ENCODE measurements at places on chromosomes 3 and 15.

DNA sequence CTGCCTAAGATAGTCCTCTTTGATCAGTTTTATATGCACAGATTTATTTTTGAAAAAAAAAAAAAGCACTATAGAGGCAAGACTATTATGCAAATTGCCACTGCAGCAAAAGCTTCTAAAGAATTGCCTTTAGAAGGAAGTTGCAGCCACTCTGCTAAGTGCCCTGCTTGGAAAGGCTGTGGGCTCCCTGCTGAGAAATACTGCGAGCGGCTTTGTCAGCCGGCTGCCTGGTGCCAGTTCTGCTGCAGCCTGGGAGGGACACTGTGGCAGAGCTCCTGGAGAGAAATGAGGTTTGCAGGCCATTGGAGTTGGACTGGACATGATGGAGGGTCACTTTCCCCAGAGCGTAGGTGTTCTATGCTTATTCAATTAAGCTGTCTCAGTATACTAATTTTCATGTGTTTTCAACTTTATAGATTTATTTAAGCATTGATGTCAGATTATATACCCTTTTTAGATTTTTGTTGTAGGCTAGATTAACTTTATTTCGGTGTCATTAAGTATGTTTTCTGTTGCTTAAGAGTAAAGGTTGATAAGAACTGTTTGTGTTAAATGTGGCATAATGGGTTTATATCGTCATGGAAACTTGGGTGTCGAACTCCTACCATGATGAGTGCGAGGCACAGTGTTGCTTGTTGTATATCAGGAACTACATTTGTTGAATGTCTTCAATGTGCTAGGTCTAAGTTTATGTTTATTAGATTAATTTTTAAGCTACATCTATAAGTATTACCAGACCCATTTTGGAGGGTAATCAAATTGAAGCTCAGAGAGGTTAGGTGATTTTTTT lies 6.6 kb downstream of the MAP2K5 start:
- DNase-seq = peak; percentile 78

DNA sequence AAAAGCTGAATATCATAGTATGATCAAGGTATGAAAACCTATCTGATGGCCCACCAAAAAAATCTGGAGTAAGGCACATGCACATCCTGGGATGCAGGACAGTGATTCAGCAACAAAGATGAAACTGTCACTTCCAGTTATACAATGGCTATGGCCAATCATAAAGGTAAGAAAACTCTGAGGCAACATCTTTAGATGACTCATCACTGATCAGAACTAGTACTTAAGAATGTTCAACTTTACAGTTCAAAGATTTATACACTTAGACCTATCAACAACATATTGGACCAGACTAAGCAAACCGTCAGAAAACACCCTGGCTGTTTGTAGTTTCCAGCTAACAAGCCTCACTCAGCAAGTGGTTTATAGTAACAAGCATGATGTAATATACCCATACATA lies 21.3 kb upstream of the PLCH1 start:
- DNase-seq = peak; percentile 23

GRCh38 chr15:91465696-91466095 lies 365.6 kb downstream of the SV2B start:
- DNase-seq = no peak

DNA sequence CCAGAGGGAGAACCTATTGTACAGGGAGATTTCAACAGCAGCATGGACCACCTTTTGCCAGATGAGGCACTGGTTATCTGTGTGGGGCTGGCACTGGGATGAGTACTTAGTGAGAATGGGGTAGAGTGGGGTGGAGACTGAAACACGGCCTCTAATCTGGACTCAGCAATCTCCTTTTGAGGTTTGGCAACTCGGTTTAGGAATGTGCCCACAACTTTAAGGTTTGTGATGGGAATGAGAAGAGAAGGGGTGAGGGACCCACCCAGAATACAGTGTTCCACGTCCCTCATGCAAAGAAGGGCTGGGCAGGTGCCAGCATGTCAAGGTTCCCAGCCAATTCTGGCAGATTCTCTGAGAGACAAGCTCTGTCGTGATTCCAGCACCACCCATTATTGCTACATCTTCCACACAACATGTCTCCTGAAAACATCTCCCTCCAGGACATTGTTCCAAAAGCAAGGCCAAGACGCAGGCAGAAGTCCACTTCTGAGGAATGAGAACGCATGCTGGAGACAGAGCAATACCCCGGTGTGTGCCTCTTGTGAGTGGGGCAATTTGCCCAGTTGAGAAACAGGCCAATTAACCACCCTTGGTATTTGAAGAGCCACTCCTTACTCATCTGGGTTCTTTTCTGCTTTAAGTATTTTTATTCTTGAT lies 37.5 kb upstream of the CCR4 start:
- no peak for DNase-seq

DNA sequence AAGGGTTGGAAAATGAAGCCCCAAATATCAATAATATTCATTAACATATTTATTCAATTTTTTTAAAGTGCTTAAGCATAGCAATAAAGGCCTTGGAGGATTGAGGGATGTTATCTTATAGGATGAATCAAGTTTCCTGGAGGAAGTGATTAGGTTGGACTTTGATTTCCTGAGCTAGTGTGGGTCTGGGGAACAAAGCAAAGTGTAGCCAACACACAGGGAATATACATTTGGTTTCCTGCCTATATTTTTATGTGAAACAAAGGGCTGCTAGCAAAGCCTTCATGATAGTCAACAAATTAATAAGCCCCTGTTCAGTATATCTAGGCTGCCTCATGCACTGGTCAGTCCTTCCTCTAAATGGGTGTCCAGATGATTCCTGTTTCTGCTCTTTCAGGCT lies 261.1 kb upstream of the IL12A start:
- DNase-seq = no peak

DNA sequence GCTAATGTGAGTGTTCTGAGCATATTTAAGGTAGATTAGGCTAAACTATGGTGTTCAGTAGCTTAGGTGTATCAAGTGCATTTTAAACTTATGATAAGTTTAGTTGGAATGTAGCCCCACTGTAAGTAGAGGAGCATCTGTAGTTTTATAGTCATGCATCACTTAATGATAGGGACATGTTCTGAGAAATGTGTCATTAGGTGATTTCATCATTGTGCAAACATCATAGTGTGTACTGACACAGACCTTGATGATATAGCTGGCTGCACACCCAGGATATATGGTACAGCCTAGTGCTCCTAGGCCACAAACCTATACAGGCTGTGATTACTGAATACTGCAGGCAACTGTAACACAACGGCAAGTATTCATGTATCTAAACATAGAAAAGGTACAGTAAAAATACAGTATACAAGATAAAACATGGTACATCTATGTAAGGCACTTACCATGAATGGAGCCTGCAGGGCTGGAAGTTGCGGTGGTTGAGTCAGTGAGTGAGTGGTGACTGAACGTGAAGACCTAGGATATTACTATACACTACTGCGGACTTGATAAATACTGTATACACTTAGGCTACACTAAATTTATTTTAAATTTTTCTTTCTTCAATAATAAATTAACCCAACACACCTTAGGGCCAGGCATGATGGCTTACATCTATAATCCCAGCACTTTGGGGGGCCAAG lies 17.9 kb downstream of the DNAH1 start:
- no peak for DNase-seq

DNA sequence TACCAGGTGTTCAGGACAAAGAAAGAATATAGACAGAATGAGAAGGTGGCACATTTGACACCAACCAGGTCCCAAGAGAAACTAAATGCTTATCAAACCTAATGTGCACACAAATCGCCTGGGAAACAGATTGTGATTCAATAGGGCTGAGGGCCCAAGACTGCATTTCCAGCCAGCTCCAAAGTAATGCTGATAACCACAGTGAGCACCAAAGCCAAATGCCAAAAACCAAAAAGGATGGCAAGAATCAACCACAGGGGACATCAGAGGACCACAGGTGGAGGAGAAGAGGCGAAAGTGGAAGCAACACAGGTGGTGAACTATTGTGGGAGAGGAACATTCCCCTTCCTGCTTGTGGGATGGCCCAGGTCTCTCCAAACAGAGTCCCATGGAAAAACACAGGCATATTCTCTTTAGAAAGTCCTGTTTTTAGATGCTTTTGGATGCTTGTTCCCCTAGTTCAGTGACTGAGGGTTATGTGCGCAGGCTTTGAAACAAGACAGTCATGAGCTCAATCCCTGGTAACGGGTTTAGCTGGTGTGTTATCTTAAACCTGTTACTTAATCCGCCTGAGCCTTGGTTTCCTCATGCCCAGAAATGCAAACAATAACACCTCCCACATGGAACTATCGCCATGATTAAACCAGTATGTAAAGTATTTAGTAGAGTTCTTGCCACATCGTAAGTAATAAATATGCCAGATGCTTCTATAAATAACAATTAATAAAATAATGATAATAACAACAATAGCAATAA lies 241.7 kb downstream of the ATP8B4 start:
- DNase-seq = no peak

DNA sequence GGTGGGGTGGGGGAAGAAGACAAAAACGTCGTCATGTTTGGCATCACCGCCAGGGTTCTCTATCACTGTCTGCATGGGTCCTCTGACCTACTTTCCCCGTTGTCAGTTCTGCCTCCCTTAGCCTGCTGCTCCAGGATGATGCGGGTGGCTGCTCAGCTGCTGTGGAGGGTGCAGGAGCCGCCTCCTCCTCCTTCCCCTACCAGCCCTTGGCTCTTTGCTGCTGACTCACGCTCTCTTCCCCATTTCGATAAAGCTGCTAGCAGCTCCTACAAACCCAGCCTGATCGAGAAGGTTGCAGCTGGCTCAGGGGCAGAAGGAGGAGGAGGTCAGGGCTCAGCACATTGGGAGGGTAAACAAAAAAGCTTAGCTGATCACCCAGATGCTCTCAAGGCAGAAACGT lies 49.5 kb upstream of the SEC13 start:
- DNase-seq = peak; percentile 93

GRCh38 chr3:142963234-142963515 lies 299 bp downstream of the PAQR9 start:
- no peak for DNase-seq

DNA sequence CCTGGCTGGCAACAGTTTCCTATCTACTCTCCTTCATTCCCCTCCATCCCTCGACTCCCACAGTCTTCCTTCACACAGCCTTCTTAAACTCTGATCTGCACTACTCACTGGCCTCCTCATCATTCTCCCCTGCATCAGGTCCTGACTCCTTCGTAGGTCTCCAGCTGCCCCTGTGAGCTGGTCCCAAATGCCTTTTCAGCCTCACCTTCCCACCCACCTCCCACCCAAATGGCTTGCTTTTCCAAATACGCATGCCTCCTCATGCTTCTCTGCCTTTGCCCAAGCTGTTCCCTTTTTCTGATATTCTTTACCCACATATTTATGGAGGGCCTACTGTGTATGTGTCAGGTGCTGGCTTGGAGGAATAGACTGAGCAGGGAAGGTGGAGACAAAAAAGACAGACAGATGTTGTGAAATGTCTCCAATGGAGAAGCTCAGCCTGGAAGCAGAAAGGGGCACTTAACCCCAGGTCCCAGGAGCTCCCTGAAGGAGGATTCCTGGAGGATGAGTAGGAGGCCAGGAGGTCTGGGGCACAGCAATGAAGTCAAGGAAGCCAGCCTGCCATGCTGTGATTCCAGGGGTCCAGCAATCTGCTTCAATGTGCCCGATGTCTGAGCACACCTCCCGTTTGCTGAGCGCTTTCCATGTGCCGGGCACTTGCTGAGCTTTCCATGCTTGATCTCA lies 252.2 kb downstream of the SHQ1 start:
- DNase-seq = no peak

DNA sequence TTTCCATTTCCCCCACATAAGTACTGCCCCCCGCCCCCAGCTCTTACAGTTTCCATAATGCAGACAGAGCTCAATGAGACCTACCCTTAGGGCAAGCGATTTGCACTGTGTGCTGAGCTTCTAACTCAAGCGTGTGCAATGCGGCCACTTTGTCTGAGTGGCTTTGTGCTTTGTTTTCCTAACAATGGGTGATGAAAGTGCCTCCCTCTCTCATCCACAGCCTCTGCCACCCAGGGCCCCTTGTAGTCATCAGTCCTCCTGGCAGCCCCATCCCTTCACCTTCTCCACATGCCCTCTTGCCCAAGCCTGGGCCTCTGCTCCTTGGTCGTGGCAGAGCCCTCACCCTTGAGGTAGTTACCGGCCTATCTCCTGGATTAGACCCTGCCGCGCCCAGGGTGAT lies 17.2 kb downstream of the DAPK2 start:
- no peak for DNase-seq

GRCh38 chr3:162122405-162122804 lies 625.8 kb downstream of the OTOL1 start:
- no peak for DNase-seq

- no peak for DNase-seq
Observed at GRCh38 chr3:16295298-16295890, 30.4 kb downstream of the OXNAD1 start.

DNA sequence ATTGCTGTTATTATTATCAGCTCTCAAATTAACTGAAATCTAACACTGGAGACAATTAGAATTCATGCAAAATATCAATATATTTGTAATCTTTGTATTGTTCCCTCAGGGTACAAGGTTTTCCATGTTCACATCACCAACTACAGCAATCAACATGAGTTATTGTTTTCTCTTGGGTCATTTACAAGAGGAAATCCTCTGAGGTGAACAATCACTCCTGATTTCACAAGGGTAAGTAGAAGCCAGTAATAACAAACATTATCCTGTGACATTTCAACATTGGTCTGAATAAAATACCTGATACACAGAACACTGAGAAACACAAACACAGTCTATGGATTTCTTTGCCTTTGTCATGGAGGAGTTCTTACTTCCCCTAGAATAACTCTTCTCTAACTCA lies 174.0 kb downstream of the SUCNR1 start:
- DNase-seq = no peak

- peak; percentile 33 for DNase-seq
Observed at GRCh38 chr15:23866832-23867231, 179.7 kb upstream of the NDN start.

Measured in NB4 (cell line).